ENCODE measurements at places on chromosomes 6 and 20. TPM values are rescaled to one million over a fixed set of nuclear protein-coding genes. Genes with fewer than 3 reads are reported as not detected.

The CD24 gene
- 3.3 TPM for total RNA-seq

The HLA-DMB gene
- total RNA-seq: 0.07 TPM

The SEL1L2 gene
- not detected for total RNA-seq

The FAM217A gene
- not detected for total RNA-seq

The B4GALT5 gene
- total RNA-seq: 34.2 TPM

The NTSR1 gene
- total RNA-seq: 0.03 TPM

The SIRPB2 gene
- not detected for total RNA-seq

The RRAGD gene
- total RNA-seq: 3.8 TPM

The HMGCLL1 gene
- not detected for total RNA-seq

The UBE2C gene
- total RNA-seq: 7.9 TPM

The COMMD7 gene
- 28.7 TPM for total RNA-seq

The CCN5 gene
- total RNA-seq: 3.0 TPM

The HUS1B gene
- total RNA-seq: 1.3 TPM

The CGA gene
- not detected for total RNA-seq

The TAGAP gene
- not detected for total RNA-seq

The APCDD1L gene
- 173 TPM for total RNA-seq

The LY6G6F gene
- not detected for total RNA-seq

The CFAP61 gene
- not detected for total RNA-seq

The TGM3 gene
- not detected for total RNA-seq

The KHDC1L gene
- total RNA-seq: not detected

The ATF6B gene
- total RNA-seq: 27.5 TPM

The DEFB124 gene
- not detected for total RNA-seq

The PPARD gene
- 17.1 TPM for total RNA-seq
